PC-3 (cell line): ENCODE measurements at places on chromosomes 7 and 10. TPM values are rescaled to one million over a fixed set of nuclear protein-coding genes. Genes with fewer than 3 reads are reported as not detected.

EPHA1 gene
- total RNA-seq, result 43.9 and 46.4 TPM in 2 replicates

HKDC1 gene
- 0.44 and 1.2 TPM in 2 replicates for total RNA-seq

DRGX gene
- total RNA-seq, result 0.12 and 0.33 TPM in 2 replicates

GPR22 gene
- not detected in 2 replicates for total RNA-seq

ACSL5 gene
- total RNA-seq, result 1.4 TPM in 1 of 2 replicates, not detected in the other

AUTS2 gene
- not detected in 2 replicates for total RNA-seq

DLG5 gene
- total RNA-seq, result 118 and 158 TPM in 2 replicates

NPC1L1 gene
- 0.04 TPM in 1 of 2 replicates, not detected in the other for total RNA-seq

CHCHD1 gene
- 199 and 238 TPM in 2 replicates for total RNA-seq

GRID2IP gene
- total RNA-seq, result not detected in 2 replicates

TFEC gene
- 0.12 and 0.15 TPM in 2 replicates for total RNA-seq

TFAM gene
- 96.8 and 121 TPM in 2 replicates for total RNA-seq

STEAP2 gene
- 4.7 and 7.0 TPM in 2 replicates for total RNA-seq

RNF133 gene
- 0.26 and 0.69 TPM in 2 replicates for total RNA-seq

- DNase-seq, result no peak
These were observed 21.6 kb upstream of the DRGX start for GRCh38 chr10:49417311-49418052.

- no peak for DNase-seq
These were observed 47.5 kb downstream of the CARD11 start for GRCh38 chr7:2996141-2996540.

DNA sequence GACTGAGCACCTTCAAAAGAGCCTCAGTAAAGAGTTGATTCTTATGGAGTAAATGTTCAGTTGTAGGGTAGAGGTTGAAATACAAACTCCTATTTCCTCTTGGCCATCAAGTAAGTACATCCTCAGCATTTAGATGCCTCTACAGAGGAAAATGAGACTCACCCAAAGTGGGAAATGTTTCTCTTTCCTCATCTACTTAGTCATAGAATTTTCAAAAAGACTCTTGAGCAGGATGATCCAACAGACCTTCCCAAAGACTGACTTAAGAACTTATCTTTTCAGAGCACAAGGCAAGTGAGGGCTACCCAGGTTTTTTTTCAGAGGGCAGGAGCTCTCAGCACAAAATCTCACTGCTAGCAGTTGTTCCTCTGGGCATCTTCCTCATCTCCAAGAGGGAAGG is 449.1 kb downstream of the KCNMA1 start:
- DNase-seq, result no peak

DNA sequence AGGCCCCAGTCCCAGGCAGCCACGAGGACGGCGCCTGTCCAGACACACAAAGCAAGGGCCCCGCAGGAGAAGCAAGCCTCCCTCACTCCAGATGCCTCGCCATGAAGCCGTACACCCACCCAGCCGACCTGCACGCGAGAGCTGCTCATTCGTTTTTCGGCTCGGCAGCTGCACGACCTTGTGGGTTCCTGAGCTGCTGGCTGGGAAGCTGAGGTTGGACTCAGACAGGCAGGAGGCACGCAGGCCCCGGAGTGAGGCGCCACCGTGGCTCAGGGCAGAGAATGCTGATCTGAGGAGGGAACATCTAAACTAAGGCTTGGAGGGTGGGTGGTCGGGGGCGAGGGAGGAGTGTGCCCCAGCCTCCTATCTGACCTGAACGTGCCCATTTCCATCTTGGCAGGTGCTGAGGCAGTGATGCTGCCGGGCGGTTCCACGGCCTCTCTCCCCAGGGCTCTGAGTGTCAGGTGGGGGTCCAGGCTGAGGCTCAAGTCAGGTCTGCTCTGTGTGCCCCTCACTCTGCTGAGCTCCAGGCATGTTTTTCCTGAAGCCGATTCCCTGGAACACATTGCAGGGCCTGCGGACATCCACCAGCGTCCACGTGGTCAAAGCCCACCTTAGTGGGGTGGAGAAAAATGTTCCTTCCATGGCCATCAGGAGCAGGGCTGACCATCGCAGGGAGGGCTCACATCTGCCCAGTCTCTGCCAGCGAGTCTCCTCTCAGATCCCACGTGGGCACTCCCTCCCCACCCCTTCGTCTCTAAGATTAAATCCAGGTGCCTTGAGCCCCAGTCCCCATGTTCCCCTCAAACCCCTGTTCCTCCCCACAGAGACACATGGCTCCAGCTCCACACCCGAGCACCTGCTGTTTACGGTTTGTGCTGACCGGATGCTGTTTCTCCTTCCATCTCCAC is 28.1 kb upstream of the FAM20C start:
- DNase-seq, result no peak

- no peak for DNase-seq
These were observed 143.4 kb downstream of the TMEM168 start for GRCh38 chr7:112646783-112647182.

- no peak for DNase-seq
These were observed 121.4 kb upstream of the RET start for GRCh38 chr10:42955493-42955889.

GRCh38 chr10:91200314-91201212 is 19.9 kb upstream of the PCGF5 start:
- DNase-seq, result no peak

GRCh38 chr7:96870185-96870584 is 135.2 kb upstream of the DLX6 start:
- DNase-seq, result no peak

DNA sequence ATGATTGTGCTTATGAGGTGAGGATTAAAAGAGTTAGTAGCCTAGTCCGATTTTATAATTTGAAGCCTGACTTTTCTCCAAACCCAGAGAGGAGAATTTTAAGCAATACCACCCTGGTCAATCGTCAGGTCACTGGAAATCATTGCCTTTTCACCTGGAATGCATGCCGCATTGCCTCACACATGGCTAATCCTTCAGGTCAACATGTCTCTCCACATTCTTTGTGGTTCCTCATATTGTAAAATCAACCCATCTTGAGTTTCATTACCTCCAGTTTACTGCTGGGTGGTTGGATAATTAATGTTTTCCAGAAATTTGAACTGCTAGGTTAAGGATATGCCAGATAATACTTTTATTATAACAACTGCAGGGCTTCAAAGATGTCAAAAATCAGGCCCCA is 55.6 kb upstream of the SEMA3E start:
- peak; percentile 65 for DNase-seq

DNA sequence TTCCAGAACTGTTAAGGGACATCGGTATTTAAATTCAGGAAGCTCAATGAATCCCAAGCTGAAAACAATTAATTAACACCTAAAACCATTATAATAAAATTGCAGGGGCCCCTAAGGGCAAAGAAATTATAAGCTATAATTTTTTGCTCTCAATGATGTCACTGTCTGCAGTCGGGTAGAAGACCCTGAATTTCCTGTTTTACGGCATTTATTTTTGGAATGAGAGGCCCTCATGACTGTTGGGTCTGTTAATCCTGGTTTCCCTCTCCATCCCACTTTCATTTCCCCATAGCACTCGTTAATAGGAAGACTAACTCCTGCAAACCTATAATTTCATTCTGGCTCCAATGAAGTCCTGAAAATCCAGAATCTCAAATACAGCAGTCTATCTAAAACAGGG is 25.8 kb upstream of the GPR37 start:
- DNase-seq, result peak; percentile 48

- DNase-seq, result no peak
These were observed 54.0 kb upstream of the CACUL1 start for GRCh38 chr10:118808601-118809356.

GRCh38 chr10:132383101-132383500 is 13.9 kb upstream of the PWWP2B start:
- DNase-seq, result no peak

DNA sequence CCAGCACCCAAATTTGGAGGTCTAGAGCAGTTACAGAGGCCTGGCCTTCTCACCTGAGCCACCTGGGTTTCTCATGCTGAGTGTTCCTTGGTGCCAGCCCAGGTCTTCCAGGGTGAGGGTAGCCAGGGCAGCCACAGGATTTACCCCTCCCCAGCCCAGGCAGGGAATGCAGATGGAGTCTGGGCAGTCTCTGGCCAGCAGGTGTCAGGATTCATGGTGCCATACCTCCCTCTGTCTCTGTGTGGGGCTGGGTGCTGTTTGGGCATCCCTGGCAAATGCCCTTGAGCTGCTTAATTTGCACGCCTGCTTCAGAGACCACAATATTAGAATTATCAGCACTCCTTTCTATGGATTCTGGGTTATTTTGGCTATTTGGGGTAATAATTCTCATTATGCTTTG is 246.7 kb downstream of the GFRA1 start:
- DNase-seq, result no peak

DNA sequence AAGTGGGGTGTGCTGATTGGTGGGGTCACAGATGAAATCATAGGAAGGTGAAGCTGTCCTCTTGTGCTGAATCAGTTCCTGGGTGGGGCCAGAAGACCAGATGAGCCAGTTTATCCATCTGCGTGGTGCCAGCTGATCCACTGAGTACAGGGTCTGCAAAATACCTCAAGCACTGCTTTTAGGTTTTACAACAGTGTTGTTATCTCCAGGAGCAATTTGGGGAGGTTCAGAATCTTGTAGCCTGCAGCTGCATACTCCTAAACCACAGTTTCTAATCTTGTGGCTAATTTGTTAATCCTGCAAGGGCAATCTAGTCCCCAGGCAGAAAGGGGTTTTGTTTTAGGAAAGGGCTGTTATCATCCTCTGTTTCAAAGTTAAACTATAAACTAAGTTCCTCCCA is 17.0 kb upstream of the IFRD1 start:
- peak; percentile 31 for DNase-seq

GRCh38 chr7:105521027-105521716 is 899 bp downstream of the PUS7 start:
- peak; percentile 58 for DNase-seq

DNA sequence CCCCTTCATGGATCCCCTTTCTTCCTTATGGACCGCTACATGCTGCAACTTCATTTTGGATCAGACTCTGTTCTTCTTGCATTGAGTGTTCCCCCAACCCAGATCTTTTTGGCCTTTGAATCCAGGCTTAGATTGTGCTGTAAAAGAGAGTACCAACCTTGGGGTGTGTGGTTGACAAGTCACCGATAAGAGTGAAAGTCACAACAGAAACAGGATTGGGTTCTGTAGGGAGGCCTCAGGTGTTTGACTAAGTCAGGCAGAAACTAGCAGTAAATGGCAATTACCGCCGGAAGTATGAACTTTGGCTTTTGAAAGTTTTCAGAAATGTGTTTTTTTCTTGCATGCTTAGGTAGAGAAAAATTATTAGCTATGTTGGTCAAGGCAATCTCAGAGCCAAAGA is 89.3 kb downstream of the TMEM106B start:
- DNase-seq, result no peak

- DNase-seq, result peak; percentile 86
These were observed 18.3 kb downstream of the LEP start for GRCh38 chr7:128259131-128260061.

DNA sequence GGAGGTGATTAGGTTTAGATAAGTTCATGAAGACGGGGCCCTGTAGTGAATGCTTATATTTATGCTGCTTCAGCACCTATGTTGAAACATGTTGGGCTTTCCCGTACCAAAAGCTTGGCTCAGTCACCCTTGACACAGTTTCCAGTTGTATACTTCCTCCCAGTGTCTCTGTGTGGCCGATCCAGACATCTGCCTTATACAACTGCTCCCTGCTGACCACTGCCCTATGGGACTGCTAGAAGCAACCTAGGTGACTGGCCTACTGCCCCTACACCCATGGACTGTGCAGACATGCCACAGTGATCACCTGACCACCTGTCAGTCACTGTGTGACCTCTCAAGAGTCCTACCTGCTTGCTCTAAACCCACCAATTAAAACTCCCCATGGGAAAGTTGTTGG is 22.6 kb upstream of the TSPAN13 start:
- DNase-seq, result no peak

DNA sequence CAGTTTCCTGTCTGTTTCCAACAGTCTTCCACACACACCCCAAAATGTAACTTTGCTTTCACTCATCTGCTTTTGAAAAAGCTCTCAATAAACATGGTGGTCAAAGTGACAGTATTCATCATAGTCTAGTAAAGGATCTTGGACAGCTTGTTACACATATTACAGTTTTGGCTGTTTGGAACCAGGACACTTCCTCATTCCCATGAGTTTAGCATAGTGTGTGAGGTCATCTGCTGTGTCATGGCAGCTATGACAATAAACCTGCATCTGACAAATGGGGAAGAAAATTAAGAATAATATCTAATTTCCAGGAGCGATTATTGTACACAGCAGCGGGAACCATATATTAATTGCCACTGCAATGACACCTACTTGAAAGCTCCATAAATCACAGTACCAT is 184.3 kb upstream of the SLC26A5 start:
- DNase-seq, result peak; percentile 26

DNA sequence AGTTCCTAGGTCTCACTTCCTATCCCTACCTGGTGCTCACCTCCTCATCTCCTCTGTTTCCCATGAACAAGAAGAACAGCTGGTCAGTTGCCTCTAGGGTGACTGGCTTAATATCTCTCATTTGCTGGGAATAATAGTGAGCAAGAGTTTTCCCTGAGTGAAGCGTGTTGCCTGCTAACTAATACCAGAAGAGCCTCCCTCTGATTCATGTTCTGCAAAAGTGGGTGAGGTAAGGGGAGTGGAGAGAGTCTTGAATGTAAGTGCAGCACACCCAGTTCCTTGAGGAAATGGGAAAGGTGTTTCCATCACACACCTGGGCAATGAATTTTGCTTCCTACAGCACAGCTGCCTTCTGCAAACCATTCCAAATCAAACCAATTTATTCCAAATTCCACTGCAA is 29.6 kb downstream of the FZD1 start:
- DNase-seq, result no peak

GRCh38 chr10:70038923-70039322 is 13.7 kb upstream of the MACROH2A2 start:
- DNase-seq, result no peak

DNA sequence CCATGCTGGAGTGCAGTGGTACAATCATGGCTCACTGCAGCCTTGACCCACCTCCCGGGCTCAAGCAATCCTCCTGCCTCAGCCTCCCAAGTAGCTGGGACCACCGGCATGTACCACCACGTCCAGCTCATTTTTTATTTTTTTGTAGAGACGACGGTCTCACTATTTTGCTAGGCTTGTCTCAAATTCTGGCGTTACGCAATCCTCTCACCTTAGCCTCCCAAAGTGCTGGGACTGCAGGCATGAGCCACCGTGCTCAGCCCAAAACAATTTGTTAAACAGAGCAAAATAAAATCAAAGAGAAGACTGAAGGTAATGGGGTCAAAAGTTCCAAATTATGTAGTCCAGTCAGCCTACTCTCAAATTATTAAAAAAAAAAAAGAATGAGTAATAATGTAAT is 8.7 kb upstream of the JMJD1C start:
- no peak for DNase-seq
